ENCODE measurements at places on chromosomes 4 and X.

- no peak for DNase-seq
These were observed 64.2 kb downstream of the MAGEA10 start for GRCh38 chrX:152074163-152074562.

- no peak for DNase-seq
These were observed 5.6 kb upstream of the ABLIM2 start for GRCh38 chr4:8164194-8164565.

GRCh38 chr4:42655269-42655637 lies 1.7 kb downstream of the ATP8A1 start:
- no peak for DNase-seq

DNA sequence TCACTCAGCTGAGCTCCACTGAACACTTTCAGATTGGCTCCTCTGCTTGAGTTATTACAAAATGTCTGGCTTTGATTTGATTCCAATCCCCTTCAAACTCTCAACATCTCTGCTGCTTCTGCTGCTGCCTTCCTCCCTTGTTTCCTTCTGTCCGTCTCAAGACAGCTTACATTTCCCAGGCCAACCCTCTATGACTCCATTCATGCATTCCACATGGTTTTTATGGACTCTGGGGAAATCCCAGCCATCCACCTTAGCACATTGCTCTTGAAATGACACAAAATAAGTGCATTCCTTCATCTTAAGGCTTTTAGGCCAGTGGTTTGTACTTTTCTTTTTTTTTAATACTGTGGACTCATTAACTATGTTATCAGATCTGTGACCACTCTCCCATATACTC lies 68.5 kb upstream of the TMEM164 start:
- no peak for DNase-seq

- no peak for DNase-seq
These were observed 440.0 kb upstream of the IGFBP7 start for GRCh38 chr4:57550198-57550597.

DNA sequence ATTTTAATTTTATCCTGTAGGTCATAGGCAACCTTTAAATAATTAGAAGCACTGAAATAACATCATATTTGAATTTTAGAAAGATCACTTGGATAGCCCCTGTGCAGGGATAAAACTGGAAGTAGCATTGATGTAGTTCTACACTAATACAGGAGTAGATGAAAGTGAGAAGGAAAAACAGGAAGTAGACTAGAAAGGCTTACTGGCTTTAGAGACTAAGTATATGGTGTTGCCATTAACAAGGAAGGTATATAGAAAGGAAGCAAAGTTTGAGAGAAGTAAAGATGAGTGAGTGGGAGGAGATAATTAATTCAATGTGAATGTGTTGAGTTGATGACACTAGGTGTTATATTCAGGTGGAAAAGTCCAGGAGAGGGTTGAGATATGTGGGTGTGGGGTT lies 73.1 kb upstream of the EPGN start:
- no peak for DNase-seq

DNA sequence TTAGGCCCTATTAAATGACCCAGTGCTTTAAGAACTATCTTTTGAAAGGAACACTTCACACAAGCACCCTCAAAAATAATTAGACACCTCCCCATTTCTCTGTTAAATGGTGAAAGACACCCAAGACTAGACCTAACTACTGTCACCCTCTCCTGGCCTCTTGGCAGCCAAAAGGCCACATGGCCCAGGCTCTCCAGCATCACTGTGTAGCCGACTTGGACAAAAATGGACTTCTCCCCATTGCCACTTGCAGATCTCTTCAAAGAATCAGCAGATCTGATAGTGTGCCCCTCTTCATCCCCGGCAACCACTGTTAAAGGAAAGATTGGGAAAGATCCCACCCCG lies 2.0 kb downstream of the MID1IP1 start:
- DNase-seq = no peak

GRCh38 chrX:47187106-47187677 lies 6.4 kb upstream of the UBA1 start:
- DNase-seq = no peak

DNA sequence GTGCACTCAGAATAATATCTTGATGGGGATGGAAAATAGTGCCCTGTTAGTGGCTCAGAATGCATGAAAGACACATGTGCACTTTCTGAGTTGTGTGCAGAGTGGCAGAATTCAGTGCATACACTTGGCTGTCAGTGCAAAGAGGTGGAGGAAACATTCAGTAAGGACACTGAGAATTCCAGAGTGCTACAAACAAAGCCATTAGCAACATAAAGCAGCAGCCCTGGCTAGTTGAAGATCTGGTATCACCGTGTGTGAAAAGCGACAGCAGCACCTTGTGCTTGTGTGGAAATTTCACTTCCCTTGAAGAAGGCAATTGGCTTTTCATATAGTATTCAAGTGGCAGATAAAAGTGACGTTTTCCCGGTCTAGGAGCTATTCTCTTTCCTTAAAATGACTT lies 810.4 kb downstream of the TRIML1 start:
- no peak for DNase-seq

- no peak for DNase-seq
These were observed 280.9 kb upstream of the TENM3 start for GRCh38 chr4:181962321-181962720.

- DNase-seq = no peak
These were observed 206.5 kb upstream of the STS start for GRCh38 chrX:6941041-6941440.

DNA sequence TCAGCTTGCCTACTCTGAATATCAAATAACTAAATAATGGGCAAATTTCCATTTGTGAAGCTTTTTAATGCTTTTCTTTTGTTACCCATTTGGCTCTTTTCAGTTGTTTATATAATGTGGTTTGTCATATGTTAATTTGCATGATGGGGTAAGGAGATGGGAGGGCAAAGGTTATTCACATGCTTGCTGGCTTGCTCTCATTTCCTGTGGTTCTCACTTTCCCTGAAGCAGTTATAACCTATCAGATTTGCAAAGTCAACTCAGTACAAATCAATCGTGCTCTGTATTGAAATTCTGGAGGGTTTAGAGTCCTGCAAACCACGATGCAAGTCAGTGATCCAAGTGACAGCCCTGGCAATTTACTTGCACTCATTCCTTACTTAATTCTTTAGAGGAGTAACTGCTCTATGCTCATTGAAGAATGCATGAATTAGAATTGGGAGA lies 711.2 kb downstream of the ADGRL3 start:
- no peak for DNase-seq

- DNase-seq = no peak
These were observed 222.3 kb downstream of the NKX6-1 start for GRCh38 chr4:84276752-84277151.

DNA sequence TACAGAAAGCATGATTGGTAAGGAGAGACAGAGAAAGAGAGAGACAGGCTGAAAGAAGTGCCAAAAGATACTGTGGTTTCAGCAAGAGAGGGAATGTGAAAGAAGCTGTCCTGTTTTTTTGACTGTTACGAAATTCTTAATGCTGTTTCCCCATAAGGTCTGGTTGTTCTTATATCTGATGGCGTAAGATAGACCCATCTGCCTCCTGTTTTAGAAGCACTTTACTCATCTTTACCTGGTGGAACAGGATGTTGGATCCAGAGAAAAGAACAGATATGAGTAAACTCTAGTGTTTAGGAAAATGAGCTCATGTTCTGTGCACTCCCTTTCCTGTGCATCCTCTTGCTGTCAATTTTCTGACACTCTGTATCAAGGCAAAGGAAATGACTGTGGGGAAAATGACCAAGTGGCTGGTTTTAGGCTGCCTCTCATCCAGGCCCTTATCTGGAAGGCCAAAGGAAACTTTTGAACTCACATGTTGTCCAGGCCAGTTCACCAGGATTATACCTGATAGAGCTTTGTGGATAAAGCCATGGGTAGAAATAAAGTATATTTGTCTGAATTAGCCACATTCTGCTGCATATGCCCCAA lies 311.7 kb upstream of the HTR2C start:
- no peak for DNase-seq

DNA sequence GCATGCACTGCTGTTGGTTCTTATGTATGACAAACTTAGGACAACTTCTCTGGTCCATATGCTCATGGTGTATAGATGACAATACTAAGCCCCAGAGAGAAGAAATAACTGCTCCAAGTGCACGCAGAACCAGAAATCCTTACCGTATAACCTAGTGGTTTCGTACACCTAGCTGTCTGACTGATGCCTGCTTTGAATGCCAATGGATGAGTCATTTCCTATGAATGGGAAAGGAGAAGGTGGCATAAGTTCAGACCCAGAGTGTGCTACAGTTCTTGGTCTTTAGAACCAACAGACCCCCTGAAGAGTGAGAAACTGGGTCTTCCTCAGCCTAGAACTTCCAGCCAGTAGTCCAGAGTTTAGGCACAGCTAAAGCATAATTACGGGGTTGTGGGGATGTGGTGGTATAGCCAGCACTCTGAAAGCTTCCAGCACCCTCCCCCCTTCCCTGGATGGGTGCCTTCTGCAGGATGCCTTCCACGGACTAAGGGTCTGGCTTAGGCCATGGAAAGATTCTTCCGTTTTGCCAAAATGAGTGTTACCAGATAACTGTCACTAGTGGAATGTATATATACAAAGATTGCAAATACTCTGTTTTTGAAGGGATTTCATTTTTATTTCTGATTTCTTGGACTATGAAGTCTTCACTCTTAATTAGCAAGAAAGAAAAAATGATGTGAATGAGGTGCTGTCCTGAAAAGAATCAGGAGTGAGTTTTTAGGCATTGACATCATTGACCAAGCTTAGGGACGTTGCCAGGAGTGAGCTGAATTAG lies 84.6 kb upstream of the PACRGL start:
- no peak for DNase-seq

- no peak for DNase-seq
These were observed 174.3 kb upstream of the ANXA10 start for GRCh38 chr4:167918077-167918476.

- DNase-seq = peak; percentile 18
These were observed 977 bp downstream of the MAGEE1 start for GRCh38 chrX:76428243-76429130.

DNA sequence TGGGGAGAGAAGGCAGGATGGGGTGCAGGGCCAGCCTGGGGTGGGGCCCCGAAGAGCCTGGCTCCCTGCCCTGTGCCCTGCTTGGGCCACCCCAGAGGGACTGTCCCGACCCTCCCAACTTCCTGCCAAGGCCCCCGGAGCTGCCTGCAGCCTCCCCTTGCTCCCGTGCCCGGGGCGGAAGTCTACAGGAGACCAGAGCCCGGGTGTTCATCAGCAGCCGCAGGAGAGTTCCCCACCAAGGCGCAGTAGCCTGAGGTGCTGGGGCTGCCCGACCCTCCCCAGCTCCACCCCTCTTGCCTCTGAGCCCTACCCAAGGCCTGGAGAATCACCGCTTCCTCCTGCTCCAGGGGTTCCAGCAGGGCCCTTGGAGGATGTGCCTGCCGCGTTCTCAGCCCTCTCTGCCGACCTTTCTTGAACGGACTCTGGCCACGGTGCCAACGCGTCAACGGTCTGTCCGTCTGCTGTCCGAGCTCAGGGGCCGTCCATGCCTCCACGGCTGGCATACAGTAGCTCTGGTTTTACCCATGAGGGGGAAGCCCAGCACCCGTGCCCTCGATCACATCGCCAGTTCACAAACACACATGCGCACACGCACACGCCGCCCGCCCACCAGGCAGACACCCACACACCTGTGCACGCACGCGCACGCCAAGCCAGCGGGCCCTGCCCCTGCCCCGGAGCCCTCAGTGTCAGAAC lies 36.0 kb upstream of the SPON2 start:
- no peak for DNase-seq

DNA sequence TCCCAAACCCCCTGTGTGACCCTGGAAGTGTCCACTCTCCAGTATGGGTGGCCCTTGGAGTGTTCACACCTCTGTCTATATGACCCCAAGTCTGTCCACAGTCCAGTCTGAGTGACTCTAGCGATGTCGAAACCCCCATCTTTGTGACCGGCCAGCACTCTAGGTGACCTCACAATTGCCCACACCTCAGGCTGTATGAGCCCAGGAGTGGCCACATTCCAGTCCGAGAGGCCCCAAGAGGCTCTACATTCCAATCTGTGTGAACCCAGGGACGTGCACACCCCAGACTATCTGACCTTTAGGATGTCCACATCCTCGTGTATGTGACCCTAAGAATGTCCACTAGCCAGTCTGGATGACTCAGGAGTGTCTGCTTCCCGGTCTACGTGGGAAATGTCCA lies 7.3 kb upstream of the GLOD5 start:
- DNase-seq = no peak

All from stimulated activated CD8-positive, alpha-beta memory T cell treated with anti-CD3 and anti-CD28 coated beads, Interleukin-4, amount 100 ng/mL, for 1 hour (primary cell).